ENCODE measurements at places on chromosomes 12 and 14. TPM values are rescaled to one million over a fixed set of nuclear protein-coding genes. Genes with fewer than 3 reads are reported as not detected.

ADCY4 gene
- 89.6 TPM for total RNA-seq

IL31 gene
- total RNA-seq = not detected

USP15 gene
- 47.3 TPM for total RNA-seq

BEST3 gene
- not detected for total RNA-seq

DPPA3 gene
- not detected for total RNA-seq

NACA gene
- total RNA-seq = 977 TPM

TAS2R43 gene
- not detected for total RNA-seq

KRT86 gene
- not detected for total RNA-seq

HOXC6 gene
- total RNA-seq = not detected

ARPC3 gene
- 185 TPM for total RNA-seq

LTB4R gene
- total RNA-seq = 2.4 TPM
